GM23338 (cell line): ENCODE measurements at places on chromosomes 13 and 19. TPM values are rescaled to one million over a fixed set of nuclear protein-coding genes. Genes with fewer than 3 reads are reported as not detected.
A peak's percentile ranks its signal among the peaks of the same experiment; 100 is the strongest.

- peak; percentile 100 for DNase-seq
Measured at GRCh38 chr19:53977991-53978731, 13.3 kb upstream of the CACNG6 start.

CASP14 gene
- not detected in 2 replicates for total RNA-seq

DNA sequence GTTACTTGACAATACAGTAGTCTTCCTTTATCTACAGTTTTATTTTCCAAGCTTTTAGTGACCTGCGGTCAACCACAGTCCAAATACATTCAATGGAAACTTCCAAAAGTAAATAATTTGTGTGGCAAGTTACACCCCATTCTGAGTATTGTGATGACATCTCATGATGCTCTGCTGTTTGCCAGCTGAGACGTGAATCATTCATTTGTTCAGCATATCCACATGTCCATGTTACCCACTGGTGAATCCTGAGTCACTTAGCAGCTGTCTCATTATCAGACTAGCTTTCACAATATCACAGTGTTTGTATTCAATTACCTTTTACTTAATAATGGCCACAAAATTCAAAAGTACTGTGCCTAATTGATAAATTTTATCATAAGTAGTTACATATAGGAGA is 179.8 kb downstream of the PRR20E start:
- DNase-seq: no peak

GRCh38 chr19:44570984-44571684 is 41.7 kb upstream of the CEACAM20 start:
- peak; percentile 93 for DNase-seq

DNA sequence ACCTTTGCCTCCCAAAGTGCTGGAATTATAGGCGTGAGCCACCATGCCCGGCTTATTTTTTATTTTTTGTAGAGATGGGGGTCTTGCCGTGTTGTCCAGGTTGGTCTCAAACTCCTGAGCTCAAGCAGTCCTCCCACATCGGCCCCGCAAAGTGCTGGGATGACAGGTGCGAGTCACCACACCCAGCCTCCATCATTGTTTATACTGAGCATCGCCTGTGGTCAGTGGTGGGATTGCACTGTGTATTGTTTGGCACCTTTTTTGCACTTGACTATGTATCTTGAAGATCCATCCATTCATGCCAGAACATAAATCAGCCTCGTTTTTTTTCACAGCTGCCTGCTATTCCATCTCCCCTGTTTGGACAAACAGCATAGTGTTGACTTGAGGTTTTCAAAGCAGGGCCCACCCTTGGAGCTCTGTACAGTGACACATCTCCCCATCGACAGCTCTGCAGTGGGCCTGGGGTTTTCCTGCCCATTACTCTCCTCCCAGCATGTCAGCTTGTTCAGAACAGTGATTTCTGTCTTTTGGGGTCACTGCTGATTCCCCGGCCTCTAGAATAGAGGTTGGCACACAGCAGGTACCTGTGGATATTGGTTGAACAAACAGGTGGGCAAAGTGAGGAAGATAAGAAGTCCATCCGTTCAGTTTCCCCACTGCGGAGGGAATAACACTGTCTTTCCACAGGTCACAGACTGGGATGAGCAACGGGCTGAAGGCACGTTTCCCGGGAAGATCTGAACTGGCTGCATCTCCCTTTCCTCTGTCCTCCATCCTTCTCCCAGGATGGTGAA is 8.2 kb upstream of the UPK1A start:
- peak; percentile 34 for DNase-seq

DNA sequence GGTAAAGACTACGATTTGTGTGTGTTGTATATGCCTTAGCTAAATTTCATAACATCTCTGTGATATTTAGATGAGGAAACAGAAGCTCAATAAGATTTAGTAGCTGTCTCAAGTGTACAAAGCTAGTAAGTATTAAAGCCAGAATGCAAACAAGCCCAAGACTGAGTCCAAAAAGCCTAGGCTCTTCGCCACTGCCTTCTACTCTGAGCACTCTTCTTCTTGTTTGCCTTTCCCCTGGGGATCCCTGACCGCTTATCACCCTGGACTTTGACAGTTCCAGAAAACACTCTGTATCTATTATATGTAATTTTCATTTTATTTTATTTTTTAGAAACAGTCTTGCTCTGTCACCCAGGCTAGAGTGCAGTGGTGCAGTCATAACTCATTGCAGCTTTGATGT is 5.8 kb downstream of the TM9SF2 start:
- DNase-seq: no peak

DNA sequence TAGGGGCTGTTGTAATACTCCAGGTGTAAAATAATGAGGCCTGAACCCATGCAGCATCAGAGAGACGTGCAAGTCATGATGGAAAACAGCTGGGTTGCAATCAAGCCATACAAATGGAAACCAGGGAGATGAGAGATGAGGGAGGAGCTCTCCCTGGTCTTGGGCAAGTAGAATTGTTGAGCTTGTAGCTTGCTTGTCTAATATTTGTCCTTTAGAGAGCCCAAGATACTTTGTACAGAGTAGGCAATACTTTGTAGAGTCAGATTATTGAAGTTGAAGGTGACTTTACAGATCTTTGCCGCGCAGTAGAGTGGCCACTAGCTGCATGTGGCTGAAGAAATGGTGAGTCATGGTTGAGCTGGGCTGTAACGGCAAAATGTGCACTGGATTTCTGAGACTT is 8.3 kb downstream of the ATP8A2 start:
- no peak for DNase-seq

CCNE1 gene
- total RNA-seq: 38.3 and 52.8 TPM in 2 replicates

ACP7 gene
- 0.45 and 0.97 TPM in 2 replicates for total RNA-seq

MBOAT7 gene
- 140 and 184 TPM in 2 replicates for total RNA-seq

GRCh38 chr13:32917504-32917903 is 98.7 kb upstream of the KL start:
- DNase-seq: no peak

DNA sequence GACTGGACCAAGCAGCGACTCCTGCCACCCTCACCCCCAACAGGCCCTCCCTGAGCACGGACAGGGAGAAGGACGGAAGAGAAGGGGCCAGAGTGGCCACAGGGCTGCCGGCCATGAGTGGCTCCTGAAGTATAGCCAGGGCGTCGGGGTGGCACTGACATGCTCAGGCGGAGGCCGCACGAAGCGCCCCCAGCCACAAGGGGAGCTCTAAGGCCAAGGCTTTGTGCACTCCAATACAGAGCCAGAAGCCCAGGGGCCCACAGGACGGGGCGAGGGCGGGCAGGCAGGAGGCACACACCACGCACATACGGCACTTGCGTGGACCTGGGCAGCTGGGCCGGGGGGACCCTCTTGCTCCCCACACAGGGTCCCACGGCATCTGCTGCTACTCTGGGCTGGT is 52.0 kb downstream of the KLF2 start:
- peak; percentile 82 for DNase-seq

DNA sequence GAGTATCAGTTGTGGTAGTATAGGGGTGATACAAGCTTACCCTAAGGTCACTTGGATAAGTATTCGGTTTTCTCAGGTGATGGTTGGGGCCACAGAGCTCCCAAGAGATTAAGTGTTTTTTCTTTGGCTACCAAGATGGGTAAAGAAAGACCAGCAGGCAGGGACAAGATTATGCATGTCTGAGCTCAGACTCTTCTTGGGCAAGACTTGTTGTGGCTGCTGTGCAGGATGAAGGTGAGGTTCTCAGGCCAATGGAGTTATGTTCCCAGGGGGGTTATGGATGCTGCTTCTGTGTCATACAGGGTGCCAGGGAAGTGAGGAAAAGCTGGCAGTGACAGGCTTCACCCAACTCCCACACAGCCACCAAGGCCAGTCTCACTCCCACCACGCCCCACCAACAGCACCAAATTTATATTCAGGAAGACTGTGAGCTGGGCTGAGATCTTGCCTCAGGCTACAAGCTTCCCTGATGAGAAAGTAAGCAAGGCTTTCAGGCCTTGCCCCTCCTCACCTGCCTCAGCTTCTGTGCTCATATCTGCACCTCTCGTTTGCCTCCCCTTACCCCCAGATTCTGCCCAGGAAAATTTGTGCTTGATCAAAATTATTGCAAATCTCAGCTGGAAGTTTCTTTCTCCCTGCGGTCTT is 511.8 kb upstream of the SLITRK1 start:
- DNase-seq: no peak

POLR1G gene
- total RNA-seq: 33.0 and 34.1 TPM in 2 replicates

- peak; percentile 97 for DNase-seq
Measured at GRCh38 chr19:53076984-53077383, 26.2 kb downstream of the ZNF160 start.

DNA sequence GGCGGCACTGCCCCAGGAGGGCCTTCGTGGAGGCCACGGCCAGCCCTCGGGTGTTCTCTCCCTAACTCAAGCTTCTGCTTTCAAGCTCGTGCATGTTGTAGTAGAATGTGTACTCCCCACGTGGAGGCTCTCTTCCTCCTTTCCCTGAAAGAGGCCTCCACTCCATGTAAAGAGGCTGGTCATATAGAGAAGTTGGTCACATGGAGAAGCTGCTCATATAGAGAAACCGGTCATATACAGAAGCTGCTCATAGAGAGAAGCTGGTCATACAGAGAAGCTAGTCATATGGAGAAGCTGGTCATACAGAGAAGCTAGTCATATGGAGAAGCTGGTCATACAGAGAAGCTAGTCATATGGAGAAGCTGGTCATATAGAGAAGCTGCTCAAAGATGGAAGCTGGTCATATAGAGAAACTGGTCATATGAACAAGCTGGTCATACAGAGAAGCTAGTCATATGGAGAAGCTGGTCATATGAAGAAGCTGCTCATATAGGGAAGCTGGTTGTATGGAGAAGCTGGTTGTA is 152.5 kb downstream of the COL4A1 start:
- DNase-seq: no peak

GRCh38 chr13:103703246-103703645 is 637.0 kb upstream of the SLC10A2 start:
- DNase-seq: no peak

DNA sequence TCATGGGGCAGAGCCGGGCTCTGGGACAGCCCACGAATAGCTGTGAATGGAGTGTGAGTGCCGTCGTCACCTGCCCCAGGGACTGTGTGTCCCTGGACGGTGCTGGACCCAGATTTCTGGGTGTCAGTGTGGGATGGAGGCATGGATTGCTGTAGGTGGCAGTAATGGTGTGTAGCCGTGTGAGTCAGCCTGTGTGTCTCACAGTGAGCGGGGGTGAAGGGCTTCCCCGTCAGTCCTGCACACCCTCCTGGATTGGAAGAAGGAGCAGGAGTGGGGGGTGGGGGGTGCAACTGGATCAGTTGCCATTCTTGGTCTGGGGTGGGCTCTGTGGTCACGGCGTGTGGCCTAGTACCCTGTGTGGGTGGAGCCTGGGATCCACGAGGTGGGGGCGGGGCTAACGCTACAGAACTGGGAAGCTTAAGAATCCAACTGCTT is 6.5 kb upstream of the LTBP4 start:
- DNase-seq: no peak

HSPB6 gene
- 0.27 and 0.87 TPM in 2 replicates for total RNA-seq

DNA sequence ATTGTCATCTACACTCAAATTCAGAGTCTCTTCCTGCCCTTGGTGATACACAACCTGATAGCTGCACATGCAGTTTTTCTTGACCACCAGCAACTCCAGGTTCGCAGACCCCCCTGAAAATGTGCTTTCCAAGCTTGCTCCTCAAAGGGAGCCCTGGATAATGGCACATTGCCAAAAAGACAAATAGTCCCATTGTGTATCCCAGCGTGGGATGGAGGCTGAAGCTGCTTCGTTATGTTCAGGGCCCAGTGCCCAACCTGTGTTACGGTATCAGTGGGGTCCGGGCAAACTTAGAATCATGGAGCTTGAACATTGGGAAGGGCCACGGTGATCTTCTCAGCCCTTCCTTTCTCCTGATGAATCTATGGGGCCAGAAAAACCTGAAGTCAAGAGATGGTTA is 173.0 kb downstream of the TEX29 start:
- DNase-seq: no peak

DNA sequence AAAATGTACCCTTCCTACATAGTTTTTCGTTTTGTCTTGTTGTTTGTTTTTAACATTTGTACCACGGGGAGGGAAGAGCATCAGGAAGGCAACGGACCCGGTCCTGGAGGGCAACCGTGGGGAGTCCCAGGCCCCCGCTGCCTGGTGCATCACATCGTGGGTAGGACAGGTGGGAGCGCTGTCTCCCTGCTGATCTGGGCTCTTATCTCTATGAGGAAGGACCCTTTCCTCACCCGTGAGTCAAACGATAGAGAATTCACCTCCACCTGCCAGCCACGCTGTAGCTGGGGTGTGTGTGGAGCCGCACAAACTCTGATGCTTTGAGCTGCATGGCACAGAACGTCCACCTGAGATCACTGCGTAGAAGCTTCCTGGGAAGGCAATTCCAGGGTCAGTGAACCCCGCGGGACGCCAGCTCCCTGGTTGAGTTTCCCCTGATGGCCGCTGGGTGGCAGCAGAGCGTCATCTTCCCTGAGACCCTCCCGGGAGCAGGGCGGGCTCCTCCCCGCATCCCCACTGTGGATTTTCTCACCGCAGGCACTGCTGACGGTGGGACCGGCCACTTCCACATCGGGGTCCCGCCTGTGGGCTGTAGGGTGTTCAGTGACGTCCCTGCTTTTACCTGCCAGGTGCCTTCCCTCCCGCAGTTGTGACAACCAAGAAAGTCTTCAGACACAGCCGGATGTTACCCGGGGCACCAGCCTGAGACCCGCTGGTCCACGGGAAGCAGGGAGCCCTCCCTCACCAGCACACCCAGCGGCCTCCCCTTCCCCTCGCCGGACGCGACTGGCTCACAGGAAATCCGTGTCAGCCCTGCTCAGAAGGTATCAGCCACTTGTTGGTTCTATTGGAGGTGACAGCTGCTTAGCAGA is 54.7 kb downstream of the ZNF787 start:
- peak; percentile 82 for DNase-seq

GRCh38 chr19:41545547-41545946 is 30.4 kb upstream of the CEACAM21 start:
- no peak for DNase-seq

SSC5D gene
- 0.69 and 1.2 TPM in 2 replicates for total RNA-seq

DNA sequence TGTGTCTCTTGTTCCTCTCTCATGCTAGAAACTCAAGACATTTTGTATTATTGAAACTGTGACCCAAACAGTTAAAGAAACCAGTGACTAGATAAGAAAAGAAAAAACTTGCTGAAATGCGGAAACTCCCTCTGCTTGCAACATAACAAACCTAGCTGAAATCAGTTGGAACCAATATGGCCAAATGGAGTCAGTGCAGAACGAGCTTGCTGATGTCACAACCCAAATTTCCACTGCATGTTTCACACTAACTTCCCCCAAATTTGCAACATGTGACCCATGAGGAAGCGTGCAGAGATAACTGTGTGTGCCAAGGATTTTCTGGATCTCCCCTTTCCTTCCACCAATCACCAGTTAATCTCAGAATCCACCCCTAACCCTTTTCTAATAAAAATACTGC is 208.0 kb downstream of the DLEU7 start:
- DNase-seq: no peak

DNA sequence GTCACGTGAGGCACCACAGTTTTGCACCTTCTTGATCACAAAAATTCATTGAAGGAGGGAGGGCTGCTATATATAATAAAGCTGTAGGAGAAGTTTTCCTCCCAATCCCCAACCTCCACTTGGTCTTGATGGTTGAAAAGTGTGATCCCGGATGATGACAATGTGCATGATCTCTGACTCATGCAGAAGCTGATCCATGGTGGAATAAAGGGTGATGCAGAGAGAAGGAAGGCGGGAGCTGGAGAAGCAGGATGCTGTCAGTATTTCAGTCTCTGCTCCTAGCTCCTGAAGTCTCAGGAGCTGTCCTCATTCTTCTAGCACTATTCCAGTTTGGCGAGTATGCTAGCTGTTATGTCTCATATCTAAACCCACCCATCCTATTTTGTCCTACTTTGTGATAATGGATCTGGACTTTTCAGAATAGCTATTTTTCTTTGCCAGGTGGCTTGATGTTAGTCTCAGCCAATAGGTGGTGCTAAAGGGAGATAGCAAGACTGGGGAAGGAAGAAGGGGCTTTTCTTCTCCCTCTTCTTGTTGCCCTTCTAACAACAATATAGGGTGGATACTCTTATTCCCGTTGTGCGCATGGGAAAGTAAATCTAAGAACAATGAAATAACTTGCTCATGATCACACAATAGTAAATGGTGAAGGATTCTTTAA is 65.6 kb upstream of the HTR2A start:
- peak; percentile 62 for DNase-seq
